ENCODE measurements at places on chromosomes 7 and 10.
A peak's percentile ranks its signal among the peaks of the same experiment; 100 is the strongest.

GRCh38 chr7:63899691-63900393, 98.8 kb upstream of the ZNF722 start:
- H3K27ac ChIP-seq, result no peak overlapping the region
- DNase-seq, result peak; percentile 29
- H3K27me3 ChIP-seq, result no peaks in the 10 kb centered on the region
- no peaks in the 10 kb centered on the region for H3K36me3 ChIP-seq

DNA sequence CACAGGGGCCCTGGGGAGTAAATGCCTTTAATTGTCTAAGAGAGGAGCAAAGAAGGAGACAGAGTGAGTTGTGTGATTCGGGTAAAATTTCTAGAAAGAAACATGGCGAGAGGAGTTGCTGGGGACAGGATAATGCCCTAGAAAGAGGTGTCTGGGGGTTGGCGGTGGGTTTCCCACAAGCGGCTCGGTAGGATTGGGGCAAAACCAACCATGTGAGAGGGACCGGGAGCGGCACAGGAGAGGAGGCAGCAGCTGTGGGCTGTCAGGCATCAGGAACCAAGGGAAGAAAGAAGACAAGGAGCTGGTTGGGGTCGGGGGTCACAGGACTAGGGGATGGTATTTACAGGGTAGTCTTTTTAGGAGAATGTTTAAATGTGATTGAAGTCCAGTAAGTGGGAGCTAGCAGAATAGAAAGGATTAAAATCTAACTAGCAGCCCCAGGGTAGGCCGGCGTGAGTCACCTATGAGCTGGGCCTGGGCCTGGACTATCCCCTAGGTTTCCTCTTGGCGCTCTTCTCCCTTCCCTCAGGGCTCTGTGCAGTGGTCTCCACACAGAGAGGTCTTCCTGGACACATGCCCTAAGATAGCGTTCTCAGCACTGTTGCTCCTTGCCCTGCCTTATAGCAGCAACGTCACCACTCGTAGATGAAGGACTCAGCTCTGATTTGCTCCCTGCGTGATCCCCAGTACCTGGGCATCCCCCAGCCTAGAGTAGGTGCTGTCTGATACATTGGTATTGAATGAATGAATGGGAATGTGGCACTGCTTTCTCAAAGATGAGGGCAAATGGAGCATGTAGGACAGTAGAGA, 32.6 kb downstream of the IKZF1 start:
- no peak for DNase-seq
- H3K27ac ChIP-seq, result peak overlapping the region; percentile 68
- no peak overlapping the region for H3K4me3 ChIP-seq
- H3K4me1 ChIP-seq, result no peaks in the 10 kb centered on the region
- no peaks in the 10 kb centered on the region for H3K27me3 ChIP-seq

DNA sequence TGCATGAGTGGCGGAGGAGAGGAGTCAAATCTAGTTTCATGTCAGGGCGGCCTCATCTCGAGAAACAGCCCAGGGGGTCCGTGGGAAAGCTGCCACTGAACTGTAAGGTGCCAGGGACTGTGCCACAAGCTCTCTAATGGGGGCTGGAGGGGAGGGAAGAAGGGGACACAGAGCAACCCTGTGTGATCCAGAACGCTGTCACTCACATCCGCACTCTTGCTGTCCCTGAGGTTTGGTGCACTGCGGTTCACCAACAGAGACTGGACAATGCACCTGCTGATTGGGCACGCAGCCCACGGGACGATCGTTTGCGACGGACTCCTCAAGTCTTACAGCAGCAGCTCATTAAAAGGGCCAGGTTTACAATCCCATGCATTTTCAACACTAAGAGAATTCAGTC, 47.7 kb downstream of the AMZ1 start:
- no peak overlapping the region for H3K4me3 ChIP-seq
- DNase-seq, result no peak
- no peaks in the 10 kb centered on the region for H3K36me3 ChIP-seq
- H3K27ac ChIP-seq, result no peak overlapping the region

- H3K27ac ChIP-seq, result peak overlapping the region; percentile 52
- no peak for DNase-seq
- H3K4me3 ChIP-seq, result no peak overlapping the region
- peaks cover 12% of the 10 kb centered on the region for H3K4me1 ChIP-seq
Observed at GRCh38 chr10:77422491-77423338, 214.9 kb downstream of the KCNMA1 start.

GRCh38 chr7:101516851-101517250, 112.2 kb downstream of the MYL10 start:
- peaks cover 25% of the 10 kb centered on the region for H3K27me3 ChIP-seq
- no peak overlapping the region for H3K4me3 ChIP-seq
- H3K4me1 ChIP-seq, result no peaks in the 10 kb centered on the region
- no peaks in the 10 kb centered on the region for H3K36me3 ChIP-seq
- DNase-seq, result no peak

DNA sequence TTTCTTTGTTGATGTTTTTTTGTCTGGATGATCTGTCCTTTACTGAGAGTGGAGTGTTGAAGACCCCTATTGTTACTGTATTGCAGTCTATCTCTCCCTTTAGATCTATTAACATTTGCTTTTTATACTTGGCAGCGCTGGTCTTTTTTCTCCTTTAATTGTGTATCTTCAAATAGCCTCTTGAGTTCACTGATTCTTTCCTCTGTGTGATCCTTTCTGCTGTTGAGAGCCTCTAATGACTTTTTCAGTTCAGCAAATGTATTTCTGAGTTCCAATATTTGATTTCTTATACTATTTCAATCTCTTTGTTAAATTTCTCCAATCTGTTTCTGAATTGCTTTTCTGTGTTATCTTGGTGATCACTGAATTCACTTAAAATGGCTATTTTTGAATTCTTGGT, 15.4 kb downstream of the R3HCC1L start:
- H3K27ac ChIP-seq, result no peak overlapping the region
- H3K27me3 ChIP-seq, result no peaks in the 10 kb centered on the region
- H3K4me3 ChIP-seq, result no peak overlapping the region
- H3K4me1 ChIP-seq, result no peaks in the 10 kb centered on the region

GRCh38 chr7:2567679-2568278, 9.0 kb downstream of the IQCE start:
- H3K4me3 ChIP-seq, result no peak overlapping the region
- H3K4me1 ChIP-seq, result peaks cover 20% of the 10 kb centered on the region
- no peak overlapping the region for H3K27ac ChIP-seq
- H3K36me3 ChIP-seq, result no peaks in the 10 kb centered on the region
- H3K27me3 ChIP-seq, result no peaks in the 10 kb centered on the region
- no peak for DNase-seq

DNA sequence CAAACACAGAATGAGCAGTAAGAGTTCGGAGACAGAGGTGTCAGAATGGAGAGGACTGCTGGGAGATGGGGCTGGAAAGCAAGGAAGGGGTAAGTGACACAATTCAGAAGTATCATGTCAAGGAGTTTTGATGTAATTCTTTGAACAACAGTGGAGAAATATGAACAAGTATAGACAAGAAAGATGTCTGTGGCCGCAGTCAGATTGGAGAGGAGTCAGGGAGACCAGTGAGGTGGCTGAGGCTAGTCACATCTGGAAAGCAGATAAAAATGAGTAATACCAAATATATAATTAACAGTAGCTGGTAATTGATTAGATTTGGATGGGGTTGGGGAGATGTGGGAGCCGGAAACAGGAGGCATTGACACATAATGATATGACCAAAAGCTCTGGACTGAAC, 540.9 kb downstream of the SUGCT start:
- H3K4me3 ChIP-seq, result no peak overlapping the region
- no peak overlapping the region for H3K27ac ChIP-seq
- H3K27me3 ChIP-seq, result no peaks in the 10 kb centered on the region
- DNase-seq, result no peak

GRCh38 chr10:96334616-96335526, 23.9 kb downstream of the OPALIN start:
- no peak for DNase-seq
- H3K4me3 ChIP-seq, result no peak overlapping the region
- H3K4me1 ChIP-seq, result no peaks in the 10 kb centered on the region

GRCh38 chr7:56009695-56010094, 41.5 kb downstream of the PSPH start:
- no peaks in the 10 kb centered on the region for H3K27me3 ChIP-seq
- H3K36me3 ChIP-seq, result no peaks in the 10 kb centered on the region
- DNase-seq, result peak; percentile 47
- H3K4me3 ChIP-seq, result no peak overlapping the region
- H3K27ac ChIP-seq, result peak overlapping the region; percentile 42

DNA sequence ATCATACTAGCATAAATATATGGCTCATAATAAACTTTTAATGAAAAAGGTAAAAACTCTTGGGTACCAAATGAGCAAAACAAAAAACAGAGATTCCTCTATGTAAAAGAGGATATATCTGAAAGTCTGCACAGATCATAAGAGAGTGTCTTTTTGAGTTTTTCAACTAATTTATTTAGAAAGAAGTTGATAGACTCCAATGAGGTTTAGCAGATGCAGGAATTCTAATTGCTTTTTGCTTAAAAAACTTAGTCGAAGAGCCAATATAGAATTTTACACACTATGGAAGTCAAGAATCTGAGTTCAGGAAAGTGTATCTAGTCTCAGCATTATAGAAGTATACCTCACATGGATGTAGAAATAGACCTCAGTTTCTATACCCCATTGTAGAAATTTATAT, 3.4 kb upstream of the MLLT10 start:
- no peak for DNase-seq
- no peaks in the 10 kb centered on the region for H3K4me1 ChIP-seq
- no peak overlapping the region for H3K4me3 ChIP-seq
- no peaks in the 10 kb centered on the region for H3K36me3 ChIP-seq

GRCh38 chr7:45176091-45176490, 18.5 kb downstream of the RAMP3 start:
- H3K27ac ChIP-seq, result no peak overlapping the region
- DNase-seq, result no peak
- H3K27me3 ChIP-seq, result no peaks in the 10 kb centered on the region
- H3K36me3 ChIP-seq, result no peaks in the 10 kb centered on the region
- H3K4me1 ChIP-seq, result no peaks in the 10 kb centered on the region

DNA sequence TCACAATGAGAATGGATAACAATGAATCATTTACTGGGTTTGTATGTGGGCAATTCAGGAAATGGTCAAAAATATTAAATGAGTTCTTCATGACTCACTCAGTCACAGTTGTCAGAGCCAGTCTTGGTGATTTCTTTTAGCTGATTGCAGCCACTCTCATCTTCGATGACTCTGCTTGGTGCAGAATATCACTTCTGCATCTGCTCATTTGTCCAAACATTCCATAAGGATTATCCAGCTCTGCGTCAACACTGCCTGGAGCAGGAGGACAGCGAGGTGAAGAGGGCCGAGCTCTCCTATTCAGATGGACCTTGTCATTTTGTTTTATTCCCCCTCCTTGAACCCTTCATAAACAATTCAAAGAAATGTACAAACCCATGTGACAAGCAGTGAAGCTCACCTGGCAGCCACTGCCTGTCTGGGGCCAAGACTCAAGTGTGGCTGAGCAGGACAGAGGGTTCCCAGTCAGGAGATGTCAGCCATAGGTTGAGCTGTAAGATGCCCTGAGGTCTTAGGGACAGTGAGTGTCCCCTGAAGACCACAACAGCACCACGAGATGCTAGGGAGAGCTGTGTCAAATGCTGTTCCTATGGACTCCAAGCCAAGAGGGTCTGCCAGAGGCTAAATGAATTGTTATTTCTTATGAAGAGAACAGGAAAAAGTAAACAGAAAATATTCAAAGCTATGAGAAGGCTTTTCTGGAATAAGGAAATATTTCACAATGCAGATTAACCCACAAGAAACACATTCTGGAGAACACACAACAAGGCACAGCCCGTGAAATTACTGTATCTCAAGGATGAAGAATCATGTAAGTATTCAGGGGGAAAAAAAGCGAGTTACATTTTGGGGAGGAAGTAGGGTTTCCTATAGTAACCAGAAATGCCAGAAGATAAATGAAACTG, 33.1 kb upstream of the EGFR start:
- no peaks in the 10 kb centered on the region for H3K27me3 ChIP-seq
- no peak overlapping the region for H3K27ac ChIP-seq
- no peaks in the 10 kb centered on the region for H3K36me3 ChIP-seq
- no peaks in the 10 kb centered on the region for H3K4me1 ChIP-seq
- no peak overlapping the region for H3K4me3 ChIP-seq

GRCh38 chr10:45453639-45454255, 79.7 kb downstream of the ALOX5 start:
- no peaks in the 10 kb centered on the region for H3K4me1 ChIP-seq
- no peak for DNase-seq
- H3K27me3 ChIP-seq, result no peaks in the 10 kb centered on the region
- no peaks in the 10 kb centered on the region for H3K36me3 ChIP-seq

- no peak for DNase-seq
- H3K4me1 ChIP-seq, result no peaks in the 10 kb centered on the region
- no peak overlapping the region for H3K27ac ChIP-seq
- H3K27me3 ChIP-seq, result no peaks in the 10 kb centered on the region
- no peak overlapping the region for H3K4me3 ChIP-seq
Observed at GRCh38 chr10:63561341-63561740, 40.1 kb downstream of the REEP3 start.

DNA sequence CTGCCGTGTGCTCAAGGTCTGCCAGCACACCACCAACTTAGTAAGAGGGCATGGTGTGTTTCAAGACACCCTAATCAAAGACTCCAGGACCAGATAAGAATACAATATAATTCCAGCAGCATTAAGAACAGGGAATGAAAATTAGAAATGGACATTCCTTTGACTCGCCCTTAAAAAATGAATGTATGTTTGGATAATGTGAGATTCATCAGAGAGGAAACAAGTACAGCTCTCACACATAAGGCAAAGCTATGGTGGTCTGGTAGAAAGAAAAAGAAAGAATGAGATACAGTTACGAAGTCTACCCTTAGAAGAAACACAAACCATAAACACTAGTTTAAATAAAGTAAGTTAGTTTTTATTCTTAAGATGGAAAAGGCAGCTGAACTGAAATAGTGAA, 174.8 kb upstream of the ANK3 start:
- H3K4me3 ChIP-seq, result no peak overlapping the region
- H3K4me1 ChIP-seq, result no peaks in the 10 kb centered on the region
- H3K36me3 ChIP-seq, result no peaks in the 10 kb centered on the region
- H3K27me3 ChIP-seq, result no peaks in the 10 kb centered on the region
- H3K27ac ChIP-seq, result no peak overlapping the region

DNA sequence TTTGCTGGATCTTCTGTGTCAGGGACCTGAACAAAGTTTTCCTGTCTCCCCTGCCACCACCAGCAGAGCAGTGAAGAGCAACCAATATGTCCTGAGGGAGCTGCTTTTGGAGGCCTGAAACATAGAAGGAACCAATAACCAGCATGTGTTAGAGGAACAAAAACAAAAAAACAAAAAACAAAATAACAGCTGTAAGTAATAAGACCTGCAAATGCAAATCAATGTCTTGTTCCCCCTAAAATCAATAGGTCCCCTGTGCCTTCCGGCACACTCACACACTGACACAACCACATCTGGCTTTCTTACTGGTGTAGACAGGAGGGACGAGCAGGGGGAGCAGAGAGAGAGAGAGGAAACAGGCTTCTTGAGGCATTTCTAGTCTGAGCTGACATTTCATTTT, 94.1 kb downstream of the NRG3 start:
- DNase-seq, result no peak
- H3K4me3 ChIP-seq, result no peak overlapping the region
- no peaks in the 10 kb centered on the region for H3K4me1 ChIP-seq
- H3K27me3 ChIP-seq, result no peaks in the 10 kb centered on the region

GRCh38 chr7:47428052-47428767, 153.7 kb downstream of the TNS3 start:
- H3K4me1 ChIP-seq, result no peaks in the 10 kb centered on the region
- no peak overlapping the region for H3K27ac ChIP-seq
- H3K36me3 ChIP-seq, result no peaks in the 10 kb centered on the region
- DNase-seq, result no peak
- H3K27me3 ChIP-seq, result no peaks in the 10 kb centered on the region
- H3K4me3 ChIP-seq, result no peak overlapping the region
